ENCODE measurements at places on chromosomes 5 and 9.
A peak's percentile ranks its signal among the peaks of the same experiment; 100 is the strongest.

- DNase-seq = no peak
Observed at GRCh38 chr9:105751761-105752160, 57.4 kb downstream of the TMEM38B start.

DNA sequence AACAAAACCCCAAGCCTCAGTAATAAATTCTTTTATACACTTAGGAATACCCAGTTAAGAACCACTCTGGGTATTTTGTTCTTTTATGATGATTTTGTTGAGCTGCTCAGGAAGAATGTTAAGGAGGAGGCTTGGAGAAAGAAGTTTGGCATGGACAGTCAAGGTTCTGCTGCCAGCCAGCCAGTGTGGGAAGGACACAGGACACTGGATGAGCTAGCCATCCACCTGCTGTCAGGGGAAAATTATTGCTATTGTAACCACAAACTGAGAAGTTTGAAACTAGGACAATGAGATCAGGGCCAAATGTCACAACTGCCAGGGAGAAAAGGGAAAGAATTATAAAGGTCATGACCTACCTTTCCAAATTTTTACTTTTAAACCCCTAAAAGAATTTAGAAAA lies 25.9 kb upstream of the ADAMTSL1 start:
- DNase-seq = no peak

GRCh38 chr9:136614967-136615623 lies 47.6 kb upstream of the EGFL7 start:
- peak; percentile 70 for DNase-seq

DNA sequence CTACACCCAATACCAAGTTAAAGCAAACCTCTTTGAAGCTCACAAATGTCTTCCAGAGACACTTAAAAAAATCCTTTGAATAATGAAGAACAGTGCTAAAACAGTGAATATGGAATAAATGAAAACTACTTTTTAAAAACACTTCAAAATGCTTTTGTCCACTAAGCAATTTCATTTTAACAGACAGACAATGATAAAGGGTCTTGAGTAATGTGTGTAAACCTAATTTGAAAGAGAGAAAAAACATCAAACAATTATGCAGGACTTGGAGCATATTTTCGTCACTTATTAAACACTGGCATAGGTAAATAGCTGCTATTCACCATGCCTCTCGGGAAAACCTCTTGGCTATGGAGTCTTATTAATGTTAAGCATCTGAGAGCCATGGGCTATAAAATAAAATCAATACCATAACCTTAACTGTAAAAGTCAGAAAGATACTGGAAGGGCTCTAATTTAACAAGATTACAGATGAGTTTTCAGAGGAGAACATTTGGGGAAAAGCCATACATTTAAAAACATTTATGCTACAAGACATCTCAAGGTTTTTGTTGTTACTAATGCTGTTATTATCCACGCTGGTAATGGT lies 177.8 kb downstream of the NFIB start:
- DNase-seq = no peak

GRCh38 chr9:68780380-68780712 lies 75.3 kb downstream of the PIP5K1B start:
- DNase-seq = no peak

DNA sequence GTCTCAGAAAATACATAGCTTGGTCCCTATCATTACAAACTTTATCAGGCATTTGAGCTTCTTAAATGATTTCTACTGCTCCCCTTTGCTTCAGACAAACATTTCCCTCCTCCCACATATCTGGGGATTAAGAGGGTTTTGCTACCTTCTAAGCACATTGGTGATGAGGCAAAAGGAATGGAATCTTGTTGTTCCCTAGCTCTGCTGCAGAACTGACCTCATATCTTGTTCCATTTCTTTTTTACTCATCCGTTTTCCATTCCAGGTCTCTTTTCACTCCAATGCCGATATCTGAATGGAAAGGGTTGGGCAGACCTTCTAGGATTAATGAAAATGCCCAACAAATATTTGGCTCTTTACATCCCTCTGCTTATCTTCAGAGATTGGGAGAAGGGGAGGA lies 444.6 kb downstream of the ZNF608 start:
- no peak for DNase-seq

GRCh38 chr9:123864251-123864650 lies 65.7 kb downstream of the DENND1A start:
- no peak for DNase-seq

- DNase-seq = no peak
Observed at GRCh38 chr5:122064992-122065391, 13.1 kb downstream of the LOX start.

GRCh38 chr9:108476574-108476973 lies 379.2 kb downstream of the ACTL7B start:
- no peak for DNase-seq

GRCh38 chr9:124590889-124591641 lies 83.9 kb upstream of the NR5A1 start:
- DNase-seq = no peak

DNA sequence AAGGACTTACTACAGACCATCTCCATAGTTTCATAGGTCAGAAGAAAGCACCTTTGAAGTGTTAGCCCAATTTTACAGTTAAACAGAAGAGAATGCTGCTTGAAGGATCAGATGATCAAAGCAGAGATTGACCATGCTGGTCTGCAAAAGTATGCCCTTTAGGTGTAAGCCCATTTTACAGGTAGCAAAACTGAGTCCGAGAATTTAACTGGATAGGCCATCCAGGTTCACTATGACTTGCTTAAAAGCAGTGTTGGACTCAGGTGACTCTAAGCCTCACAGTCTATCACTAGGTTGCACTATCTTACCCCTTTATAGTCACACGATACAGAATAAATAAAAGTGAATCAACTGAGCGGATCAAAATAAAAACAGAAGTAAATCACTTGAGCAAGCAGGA lies 212.7 kb downstream of the DCP2 start:
- no peak for DNase-seq

DNA sequence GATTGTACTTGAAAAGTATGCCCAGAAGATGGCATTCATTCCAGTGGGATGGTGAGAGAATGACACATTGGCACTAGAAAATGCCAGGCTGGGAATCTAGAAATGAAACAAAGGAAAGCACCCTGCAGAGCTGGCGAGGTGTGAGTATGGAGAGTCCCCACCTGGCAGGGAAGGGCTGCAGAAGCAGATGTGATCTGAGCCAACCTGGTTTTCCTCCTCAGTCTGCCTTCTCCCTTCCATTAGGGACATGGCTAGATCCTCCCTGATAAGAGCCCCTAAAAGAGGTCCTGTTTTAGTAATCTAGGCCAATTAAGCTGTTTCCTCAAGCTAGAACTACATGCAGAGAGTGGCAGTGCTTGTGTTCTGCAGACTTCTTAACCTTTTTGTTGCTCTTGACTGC lies 24.7 kb upstream of the TNFSF15 start:
- no peak for DNase-seq

GRCh38 chr5:131096774-131097710 lies 68.0 kb downstream of the HINT1 start:
- DNase-seq = no peak

- DNase-seq = no peak
Observed at GRCh38 chr9:6975198-6975597, 217.4 kb downstream of the KDM4C start.

DNA sequence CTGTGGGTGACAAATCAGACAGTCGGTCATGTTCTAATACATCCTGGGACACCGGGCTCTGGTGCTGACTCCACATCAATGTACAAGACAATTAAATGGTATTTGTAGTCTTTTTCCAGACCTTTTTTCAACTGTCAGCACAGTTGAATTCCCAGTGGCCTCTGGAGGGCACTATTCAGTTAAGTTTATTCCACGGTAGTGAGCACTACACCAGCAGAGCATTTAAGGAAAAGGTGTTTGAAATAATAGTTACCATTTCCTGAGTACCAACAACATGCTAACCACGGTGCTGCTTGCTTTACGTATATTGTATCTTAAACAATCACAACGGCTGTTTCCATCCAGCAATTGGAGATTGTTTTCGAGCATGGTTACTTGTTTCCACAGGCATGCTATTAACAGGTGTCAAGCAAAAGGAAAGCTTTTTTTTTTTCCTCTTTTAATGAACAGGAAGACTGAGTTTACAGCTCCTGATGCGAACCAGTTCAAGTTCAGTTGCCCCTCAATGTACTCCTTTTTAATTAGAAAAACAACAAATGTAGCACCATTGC lies 186.7 kb downstream of the PDZD2 start:
- peak; percentile 55 for DNase-seq

GRCh38 chr9:135242049-135242396 lies 154.6 kb downstream of the OLFM1 start:
- DNase-seq = no peak

DNA sequence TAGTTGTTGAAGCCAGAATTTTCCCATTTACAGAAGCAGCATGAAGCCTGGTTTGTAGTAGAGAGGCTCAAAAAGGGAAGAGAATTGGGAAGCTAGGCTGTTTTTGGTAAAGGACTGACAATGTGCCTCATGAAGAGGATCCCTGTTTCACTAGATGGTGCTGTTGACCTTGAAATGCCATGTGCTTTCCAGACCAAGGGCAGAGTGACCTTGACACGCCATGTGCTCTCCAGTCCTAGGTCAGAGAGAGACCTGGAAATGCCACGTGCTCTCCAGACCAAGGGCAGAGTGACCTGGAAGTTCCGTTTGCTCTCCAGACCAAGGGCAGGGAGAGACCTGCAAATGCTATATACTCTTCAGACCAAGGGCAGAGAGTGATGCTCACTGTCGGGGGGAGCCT lies 32.0 kb downstream of the UNC13B start:
- DNase-seq = no peak

DNA sequence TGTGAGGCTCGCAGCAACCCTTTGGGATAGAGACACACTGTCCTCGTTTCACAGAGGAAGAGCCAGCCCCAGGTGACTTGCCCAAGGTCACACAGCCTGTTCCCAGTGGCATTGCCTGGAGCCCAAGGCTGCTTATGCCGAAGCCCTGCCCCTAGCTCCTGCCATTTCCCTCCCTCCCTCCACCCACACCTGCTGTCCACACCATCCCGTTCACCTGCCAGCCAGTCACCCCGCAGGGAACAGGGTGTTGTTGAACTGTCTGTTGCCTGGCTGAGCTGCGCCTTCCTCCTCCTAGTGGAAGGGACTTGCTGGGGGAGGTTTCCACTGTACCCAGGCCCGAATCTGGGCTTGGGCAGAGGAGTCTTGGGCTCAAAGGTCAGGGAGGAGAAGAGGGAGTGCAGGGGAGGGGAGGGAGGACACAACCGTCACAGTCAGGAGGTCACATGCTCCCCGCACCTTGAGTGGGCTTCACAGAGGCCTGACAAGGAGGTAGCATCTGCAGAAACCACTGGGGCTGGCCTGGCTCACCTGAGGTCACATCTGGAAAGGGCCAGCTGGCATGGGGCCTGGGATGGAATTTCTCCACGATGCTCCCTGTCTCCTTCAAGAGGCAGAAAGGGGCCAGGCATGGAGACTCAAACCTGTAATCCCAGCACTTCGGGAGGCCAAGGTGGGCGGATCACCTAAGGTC lies 6.3 kb downstream of the TTC16 start:
- no peak for DNase-seq

DNA sequence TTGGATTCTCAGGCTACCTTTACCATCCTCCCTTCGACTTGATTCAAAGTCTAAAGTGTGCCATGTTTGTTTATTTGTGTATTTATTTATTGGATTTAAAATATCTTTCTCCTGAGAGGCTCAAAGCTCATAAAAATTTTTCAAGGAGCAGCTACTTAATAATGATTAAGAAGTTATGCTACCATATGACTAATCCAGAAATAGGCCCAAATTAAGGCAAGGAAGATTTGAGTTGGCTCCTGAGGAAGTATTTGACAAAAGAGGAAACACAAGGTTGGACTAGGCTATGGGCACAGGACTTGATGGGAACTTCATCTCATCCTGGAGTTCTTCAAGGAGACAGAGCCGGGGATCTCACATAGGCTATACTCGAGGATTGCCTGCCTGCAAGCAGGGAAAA lies 22.4 kb upstream of the PPP2CA start:
- DNase-seq = no peak

Measured in iPS-NIHi11 (cell line).